ENCODE measurements at places on chromosomes 6 and 20.
A peak's percentile ranks its signal among the peaks of the same experiment; 100 is the strongest.

DNA sequence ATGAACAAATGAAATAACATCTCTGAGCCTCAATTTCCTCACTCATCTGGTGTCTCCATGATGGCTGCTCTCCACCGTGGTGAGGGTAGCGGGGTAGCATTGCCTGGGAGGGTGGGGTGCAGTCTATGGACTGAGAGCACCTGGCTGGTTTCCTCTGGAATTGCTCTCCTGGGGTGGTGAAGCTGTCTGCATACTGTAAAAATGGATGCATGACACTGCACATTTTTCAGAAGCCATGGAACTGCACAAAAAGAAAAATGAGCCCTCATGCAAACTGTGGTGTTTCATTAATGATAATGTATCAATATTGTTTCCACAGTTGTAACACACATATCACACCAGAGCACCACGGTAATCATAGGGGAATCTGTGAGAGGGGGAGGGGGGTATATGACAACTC lies 12.1 kb upstream of the ITPR3 start:
- DNase-seq: no peak

- no peak for DNase-seq
Measured at GRCh38 chr6:72792692-72793091, 170.8 kb downstream of the KCNQ5 start.

- no peak for DNase-seq
Measured at GRCh38 chr6:167892835-167893815, 66.4 kb downstream of the AFDN start.

DNA sequence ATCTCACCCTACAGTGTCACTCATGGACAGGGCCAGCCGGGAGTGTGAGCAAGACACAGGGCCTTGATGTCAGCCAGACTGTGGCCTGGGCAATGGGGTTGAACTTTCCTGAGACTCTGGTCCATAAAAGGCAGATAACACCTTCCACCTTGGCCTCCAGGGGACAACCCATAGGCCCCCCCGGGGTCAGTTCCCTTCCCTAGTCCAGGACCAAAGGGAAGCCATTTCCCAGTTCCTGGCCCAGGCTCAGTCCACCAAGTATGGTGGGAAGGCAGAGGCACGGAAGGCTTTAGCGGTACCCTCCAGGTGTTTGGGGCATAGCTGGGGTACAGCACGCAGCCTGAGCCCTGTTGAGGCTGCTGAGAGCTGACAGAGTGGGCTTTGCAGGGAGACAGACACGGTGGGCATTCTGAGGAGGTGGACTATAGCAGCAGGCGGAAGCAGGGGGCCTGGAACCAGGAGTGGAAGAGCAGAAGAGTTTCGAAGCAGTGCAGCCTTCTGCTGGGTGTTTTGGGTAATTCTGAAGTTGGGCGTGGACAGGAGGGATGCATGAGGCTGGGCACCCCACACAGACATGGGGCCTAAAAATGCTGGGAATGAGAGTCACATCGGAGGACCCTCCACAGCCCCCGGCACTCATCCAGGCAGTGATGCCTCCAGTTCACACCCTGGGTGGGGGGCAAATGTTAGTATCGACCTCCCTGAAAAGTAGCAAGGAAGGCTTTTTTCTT lies 43.9 kb upstream of the CD93 start:
- no peak for DNase-seq

- DNase-seq: no peak
Measured at GRCh38 chr20:13927171-13927570, 63.2 kb downstream of the SEL1L2 start.

DNA sequence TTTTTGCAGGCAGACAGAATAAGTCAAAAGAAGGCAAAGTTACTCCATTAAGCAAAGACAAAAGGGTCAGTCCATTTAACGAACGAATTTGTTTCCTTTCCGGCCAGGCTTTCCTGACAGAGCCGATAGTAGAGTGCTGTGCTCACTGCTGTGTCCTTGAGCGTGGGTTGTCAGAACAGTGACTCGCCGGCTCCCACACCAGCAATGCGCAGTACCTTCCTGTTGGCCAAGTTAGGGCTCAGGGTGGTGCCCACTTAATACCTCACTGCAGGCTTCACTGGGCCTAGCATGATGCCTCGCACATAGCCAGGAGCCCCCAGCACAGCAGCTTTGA lies 294.7 kb downstream of the FOXC1 start:
- DNase-seq: no peak

- no peak for DNase-seq
Measured at GRCh38 chr6:116326181-116326671, 44.5 kb upstream of the DSE start.

- no peak for DNase-seq
Measured at GRCh38 chr20:17545127-17545526, 13.9 kb upstream of the BFSP1 start.

- no peak for DNase-seq
Measured at GRCh38 chr20:46221256-46221833, 87.0 kb downstream of the CDH22 start.

GRCh38 chr6:160042014-160042773 lies 73.3 kb downstream of the IGF2R start:
- DNase-seq: no peak

GRCh38 chr20:62816031-62816883 lies 593 bp upstream of the COL9A3 start:
- no peak for DNase-seq

- peak; percentile 7 for DNase-seq
Measured at GRCh38 chr20:38997622-38998021, 35.5 kb downstream of the DHX35 start.

- no peak for DNase-seq
Measured at GRCh38 chr6:88302769-88303225, 136.7 kb upstream of the CNR1 start.

GRCh38 chr6:159758031-159759001 lies 3.5 kb upstream of the ACAT2 start:
- no peak for DNase-seq

DNA sequence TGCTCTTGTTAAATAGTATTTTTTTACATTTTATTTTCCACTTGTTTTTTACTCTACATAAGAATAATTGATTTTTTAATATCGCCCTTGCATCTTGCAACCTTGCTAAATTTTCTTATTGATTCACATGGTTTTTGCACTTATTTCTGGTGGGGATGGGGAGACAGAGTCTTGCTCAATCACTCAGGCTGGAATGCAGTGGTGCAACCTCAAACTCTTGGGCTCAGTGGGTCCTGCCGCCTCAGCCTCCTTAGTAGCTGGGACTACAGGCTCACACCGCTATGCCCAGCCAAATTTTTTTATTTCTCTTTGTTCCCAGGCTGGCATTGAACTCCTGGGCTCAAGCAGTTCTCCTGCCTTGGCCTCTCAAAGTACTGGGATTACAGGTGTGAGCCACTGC lies 30.3 kb downstream of the LIN28B start:
- no peak for DNase-seq

DNA sequence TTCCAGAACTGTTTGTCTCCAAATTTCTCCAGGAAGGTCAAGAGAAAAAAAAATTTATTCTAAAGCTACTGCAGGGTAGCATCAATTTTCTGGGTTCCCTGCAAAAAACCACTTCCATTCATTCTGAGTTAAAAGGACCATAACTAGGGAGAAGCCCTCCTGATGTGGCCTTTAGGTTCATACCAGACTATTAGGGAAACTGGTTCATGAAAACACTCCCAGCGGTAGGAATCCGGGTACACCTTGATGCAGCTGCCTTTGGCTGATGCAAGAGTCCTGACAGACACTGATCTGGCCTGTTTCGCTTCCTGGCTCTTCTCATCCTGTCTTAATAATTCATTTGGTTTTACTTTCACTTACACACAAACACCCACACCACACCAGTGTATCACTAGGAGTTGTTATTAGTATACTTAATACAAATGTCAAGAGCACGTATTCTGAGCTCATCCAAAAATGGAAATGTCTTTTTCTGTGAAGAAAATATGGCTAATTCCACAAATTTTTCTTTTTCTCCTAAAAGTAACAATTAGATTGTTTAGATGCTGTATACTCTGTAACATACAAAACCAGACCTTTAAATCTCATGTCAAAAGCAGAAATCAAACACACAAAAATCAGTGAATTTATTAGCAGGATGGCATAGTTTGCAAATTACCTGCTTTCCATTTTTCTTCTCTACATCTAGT lies 38.4 kb upstream of the ARHGAP18 start:
- peak; percentile 36 for DNase-seq

DNA sequence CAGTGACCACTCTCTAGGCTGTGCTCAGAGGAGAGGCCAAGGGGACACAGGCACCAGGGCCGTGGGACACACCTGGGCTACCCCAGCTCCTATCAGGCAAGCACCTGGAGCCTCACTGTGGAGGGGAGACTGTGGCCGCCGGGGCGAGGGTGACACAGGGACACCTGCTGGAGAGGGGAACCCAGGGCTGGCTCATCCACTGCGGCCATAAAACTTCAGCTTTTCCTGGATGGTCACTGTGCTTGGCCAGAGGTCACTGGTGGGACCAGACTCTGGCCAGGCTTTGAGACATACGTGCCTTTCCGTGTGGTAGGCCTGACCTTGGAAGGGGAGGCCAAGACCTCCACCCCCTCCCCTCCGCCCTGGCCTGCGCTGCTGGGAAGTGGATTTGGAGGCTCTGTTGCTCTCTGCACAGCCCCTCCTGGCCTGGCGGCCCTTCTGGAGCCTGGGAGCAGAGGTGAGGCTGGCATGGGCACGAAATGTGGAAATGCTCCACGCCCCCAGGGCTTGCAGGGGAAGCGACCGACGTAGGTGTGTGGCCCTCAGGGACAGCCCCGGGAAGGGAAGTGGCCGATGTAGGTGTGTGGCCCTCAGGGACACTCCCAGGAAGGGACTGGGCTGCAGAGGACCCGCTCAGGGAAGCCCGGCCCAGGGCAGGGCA lies 42.9 kb upstream of the BHLHE23 start:
- no peak for DNase-seq

DNA sequence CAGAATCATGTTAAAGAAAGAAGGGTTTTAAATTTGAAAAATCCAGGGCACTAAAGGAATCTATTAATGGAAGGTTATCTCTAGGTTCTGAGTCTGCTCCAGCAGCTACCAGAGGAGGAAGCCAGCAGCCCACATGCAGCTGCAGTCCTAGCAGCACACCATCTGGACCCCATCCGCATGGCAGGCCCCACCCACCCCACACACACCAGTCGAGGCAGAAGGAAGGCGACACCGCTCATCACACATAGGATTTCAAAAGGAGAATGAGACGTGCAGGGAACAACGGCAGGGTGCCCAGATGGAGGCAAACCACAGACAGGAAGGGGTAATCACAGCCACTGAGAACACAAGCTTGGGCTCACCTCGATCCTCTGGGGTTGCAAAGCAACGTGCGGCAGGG lies 78.9 kb downstream of the GINS1 start:
- DNase-seq: no peak

Measured in activated gamma-delta T cell treated with Interleukin-2 at 50 U/mL for 16 hours (primary cell).